ENCODE measurements at places on chromosomes 12 and 14. TPM values are rescaled to one million over a fixed set of nuclear protein-coding genes. Genes with fewer than 3 reads are reported as not detected.

DEGS2 gene
- not detected for polyA plus RNA-seq

HOXC4 gene
- polyA plus RNA-seq = 0.93 TPM

COQ5 gene
- 27.7 TPM for polyA plus RNA-seq

SELPLG gene
- polyA plus RNA-seq = 8.1 TPM

KRT72 gene
- polyA plus RNA-seq = not detected

LTBP2 gene
- 27.5 TPM for polyA plus RNA-seq

FAIM2 gene
- 3.6 TPM for polyA plus RNA-seq

TSPAN8 gene
- not detected for polyA plus RNA-seq

MUCL1 gene
- not detected for polyA plus RNA-seq

C3AR1 gene
- polyA plus RNA-seq = 0.13 TPM

PAPLN gene
- polyA plus RNA-seq = 1.0 TPM

FGF6 gene
- not detected for polyA plus RNA-seq
